Central memory CD8-positive, alpha-beta T cell (primary cell): ENCODE measurements at places on chromosomes 7 and 10.

DNA sequence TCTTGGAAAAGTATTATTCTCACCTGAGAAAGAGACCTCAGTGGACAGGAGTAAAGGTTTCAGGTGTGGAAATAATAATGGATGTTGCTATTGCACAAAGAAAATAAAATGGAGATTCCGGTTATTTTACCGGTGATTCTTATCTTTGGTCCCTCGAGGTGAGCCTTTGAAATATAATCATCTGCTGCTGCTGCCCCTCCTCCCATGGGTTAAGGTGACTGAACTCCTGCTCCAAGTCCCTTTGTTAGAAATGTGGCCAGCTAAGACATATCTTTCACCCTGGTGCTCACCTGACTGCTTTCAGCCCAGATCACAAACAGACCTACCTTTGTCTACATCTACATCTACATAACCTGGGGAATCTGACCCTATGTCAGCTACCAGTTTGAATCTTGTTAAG, 5.7 kb downstream of the CUBN start:
- DNase-seq: no peak
- no peaks in the 10 kb centered on the region for H3K27me3 ChIP-seq
- H3K4me3 ChIP-seq: no peak overlapping the region
- no peaks in the 10 kb centered on the region for H3K4me1 ChIP-seq
- no peak overlapping the region for H3K27ac ChIP-seq

- peaks cover 5% of the 10 kb centered on the region for H3K4me1 ChIP-seq
- no peak for DNase-seq
- H3K27me3 ChIP-seq: peaks cover 55% of the 10 kb centered on the region
- H3K4me3 ChIP-seq: no peak overlapping the region
- no peaks in the 10 kb centered on the region for H3K36me3 ChIP-seq
These were observed 32.1 kb upstream of the MSRB2 start for GRCh38 chr10:23063045-23063972.

- no peak for DNase-seq
- H3K27ac ChIP-seq: no peak overlapping the region
- no peaks in the 10 kb centered on the region for H3K36me3 ChIP-seq
- H3K4me3 ChIP-seq: no peak overlapping the region
- no peaks in the 10 kb centered on the region for H3K27me3 ChIP-seq
- no peaks in the 10 kb centered on the region for H3K4me1 ChIP-seq
These were observed 180.3 kb upstream of the PLXNA4 start for GRCh38 chr7:132756484-132756990.

- H3K27ac ChIP-seq: no peak overlapping the region
- no peak overlapping the region for H3K4me3 ChIP-seq
- DNase-seq: no peak
- peaks cover 42% of the 10 kb centered on the region for H3K27me3 ChIP-seq
- H3K36me3 ChIP-seq: peaks cover 2% of the 10 kb centered on the region
These were observed 245.0 kb downstream of the KIAA1217 start for GRCh38 chr10:24453973-24454372.

DNA sequence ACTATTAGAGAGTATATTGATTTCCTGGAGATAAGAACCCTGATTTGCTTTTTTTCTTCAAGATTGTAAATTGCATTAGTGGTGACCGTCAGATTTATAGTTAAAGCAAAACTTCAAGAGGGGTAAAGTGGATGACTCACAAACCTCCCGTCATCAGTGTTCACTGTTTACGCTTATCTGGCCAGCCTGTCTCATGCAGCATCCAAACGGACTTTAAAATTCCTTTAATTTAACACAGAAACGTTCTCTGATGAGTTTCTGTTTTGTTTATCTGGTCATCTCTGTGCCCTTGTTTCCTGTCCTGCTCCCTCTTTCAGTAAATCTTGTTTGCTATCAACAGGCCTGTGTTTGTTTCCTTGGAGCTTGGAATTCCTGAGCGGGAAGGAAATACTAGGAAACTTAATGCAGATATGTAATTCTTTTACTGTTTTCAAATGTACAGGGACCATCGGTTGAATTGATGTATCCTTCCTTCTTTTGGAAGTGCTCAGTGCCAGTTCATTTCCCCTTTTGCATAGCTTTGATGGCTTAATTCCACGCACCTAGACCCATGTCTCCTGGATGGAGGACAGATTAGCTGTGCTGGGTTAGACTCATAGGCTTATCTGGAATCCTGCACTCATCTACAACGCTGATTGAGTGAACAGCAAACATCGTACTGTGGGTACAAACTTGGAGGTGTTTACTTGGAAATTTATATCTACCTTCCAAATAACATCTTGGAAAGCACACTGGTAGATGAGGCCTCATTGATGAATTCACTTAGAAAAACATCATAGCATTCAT, 21.3 kb downstream of the PTPRE start:
- H3K27me3 ChIP-seq: no peaks in the 10 kb centered on the region
- no peak overlapping the region for H3K4me3 ChIP-seq
- H3K36me3 ChIP-seq: no peaks in the 10 kb centered on the region
- no peak overlapping the region for H3K27ac ChIP-seq
- DNase-seq: no peak

- no peak overlapping the region for H3K27ac ChIP-seq
- peaks cover 2% of the 10 kb centered on the region for H3K36me3 ChIP-seq
- no peak for DNase-seq
- peaks cover 75% of the 10 kb centered on the region for H3K27me3 ChIP-seq
- H3K4me1 ChIP-seq: no peaks in the 10 kb centered on the region
These were observed 18.2 kb upstream of the UNCX start for GRCh38 chr7:1214516-1214915.

GRCh38 chr7:31487476-31487875, 26.4 kb upstream of the ITPRID1 start:
- no peaks in the 10 kb centered on the region for H3K36me3 ChIP-seq
- no peak overlapping the region for H3K4me3 ChIP-seq
- no peaks in the 10 kb centered on the region for H3K4me1 ChIP-seq
- DNase-seq: no peak
- H3K27ac ChIP-seq: no peak overlapping the region

DNA sequence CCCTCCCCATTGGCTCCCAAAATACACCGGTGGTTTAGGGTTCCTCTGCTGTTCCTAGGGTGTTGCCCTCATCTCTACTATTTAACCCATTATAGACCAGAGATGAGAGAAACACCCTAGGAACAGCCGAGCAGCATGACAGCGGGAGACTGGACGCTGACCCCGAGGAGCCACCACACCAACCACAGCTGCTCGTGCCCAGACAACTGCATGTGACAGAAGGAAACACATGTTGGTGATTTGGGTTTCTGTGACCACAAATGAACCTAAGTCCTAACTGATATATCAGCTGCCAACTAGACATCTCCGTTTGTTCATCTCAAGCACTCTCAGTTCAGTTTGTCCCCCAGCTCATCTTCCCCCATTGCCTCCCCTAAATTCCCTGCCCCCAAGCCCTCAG, 13.4 kb downstream of the CFAP43 start:
- no peak overlapping the region for H3K27ac ChIP-seq
- DNase-seq: no peak
- no peak overlapping the region for H3K4me3 ChIP-seq
- peaks cover 28% of the 10 kb centered on the region for H3K27me3 ChIP-seq
- H3K36me3 ChIP-seq: no peaks in the 10 kb centered on the region

- H3K36me3 ChIP-seq: no peaks in the 10 kb centered on the region
- no peaks in the 10 kb centered on the region for H3K4me1 ChIP-seq
- no peak overlapping the region for H3K27ac ChIP-seq
- H3K4me3 ChIP-seq: no peak overlapping the region
These were observed 188.7 kb downstream of the ZNF716 start for GRCh38 chr7:57638666-57639065.

DNA sequence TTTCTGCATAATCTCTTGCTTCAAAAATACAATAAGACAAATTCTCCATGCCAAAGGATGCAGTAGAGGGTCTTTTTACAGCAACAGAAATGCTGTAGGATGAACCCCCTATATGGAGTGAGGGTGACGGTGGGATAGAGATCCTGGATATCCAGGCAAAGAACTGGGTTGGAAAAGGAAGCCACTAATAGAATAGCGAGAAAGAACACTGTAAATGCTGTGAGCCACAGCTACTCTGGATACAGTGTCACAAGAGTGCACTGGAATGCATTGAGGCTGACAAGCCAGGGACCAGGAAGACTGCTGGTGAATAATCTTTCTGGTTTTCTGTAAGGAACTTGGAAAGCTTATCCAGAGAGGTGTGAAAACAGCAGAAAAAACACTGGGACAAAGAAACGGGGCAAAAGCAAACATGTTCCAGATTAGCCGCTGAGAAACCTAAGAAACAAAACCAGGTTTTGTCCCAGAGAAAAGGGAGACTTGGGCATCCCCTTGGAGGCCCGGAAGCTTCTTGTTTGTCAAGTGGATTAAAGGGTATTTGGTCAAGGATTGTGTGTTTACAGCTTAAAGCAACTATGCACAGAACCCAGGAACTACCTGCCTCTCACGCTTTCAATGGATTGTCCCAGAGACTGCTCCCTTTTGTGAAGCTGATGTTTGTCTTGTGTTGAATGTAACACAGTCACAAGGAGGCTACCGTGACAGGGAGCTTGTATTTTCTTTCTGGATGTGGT, 6.2 kb upstream of the MSMB start:
- H3K36me3 ChIP-seq: no peaks in the 10 kb centered on the region
- DNase-seq: no peak

GRCh38 chr10:3065622-3066021, 1.7 kb upstream of the PFKP start:
- peaks cover 16% of the 10 kb centered on the region for H3K4me1 ChIP-seq
- no peaks in the 10 kb centered on the region for H3K27me3 ChIP-seq
- DNase-seq: no peak
- H3K4me3 ChIP-seq: peak overlapping the region; percentile 27

DNA sequence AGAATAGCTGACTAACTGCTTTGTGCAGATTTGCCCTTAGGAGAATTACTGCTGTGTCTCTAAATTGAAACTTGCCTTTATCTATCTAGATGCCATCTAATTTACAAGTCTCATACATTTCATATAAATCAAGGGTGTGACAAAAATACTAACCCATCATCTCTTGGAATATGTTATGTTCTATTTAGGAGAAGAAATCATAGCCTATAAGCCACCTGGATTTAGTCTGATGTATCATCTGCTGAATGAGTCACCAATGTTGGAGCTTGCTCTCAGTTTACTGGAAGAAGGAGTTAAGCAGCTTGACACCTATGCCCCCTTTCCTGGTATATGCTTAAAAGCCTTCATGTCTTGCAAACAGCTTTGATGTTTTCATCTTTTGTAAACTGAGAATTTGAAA, 43.5 kb downstream of the NUP205 start:
- H3K27me3 ChIP-seq: no peaks in the 10 kb centered on the region
- DNase-seq: no peak
- no peak overlapping the region for H3K27ac ChIP-seq
- no peaks in the 10 kb centered on the region for H3K4me1 ChIP-seq
- H3K36me3 ChIP-seq: peaks cover 52% of the 10 kb centered on the region

DNA sequence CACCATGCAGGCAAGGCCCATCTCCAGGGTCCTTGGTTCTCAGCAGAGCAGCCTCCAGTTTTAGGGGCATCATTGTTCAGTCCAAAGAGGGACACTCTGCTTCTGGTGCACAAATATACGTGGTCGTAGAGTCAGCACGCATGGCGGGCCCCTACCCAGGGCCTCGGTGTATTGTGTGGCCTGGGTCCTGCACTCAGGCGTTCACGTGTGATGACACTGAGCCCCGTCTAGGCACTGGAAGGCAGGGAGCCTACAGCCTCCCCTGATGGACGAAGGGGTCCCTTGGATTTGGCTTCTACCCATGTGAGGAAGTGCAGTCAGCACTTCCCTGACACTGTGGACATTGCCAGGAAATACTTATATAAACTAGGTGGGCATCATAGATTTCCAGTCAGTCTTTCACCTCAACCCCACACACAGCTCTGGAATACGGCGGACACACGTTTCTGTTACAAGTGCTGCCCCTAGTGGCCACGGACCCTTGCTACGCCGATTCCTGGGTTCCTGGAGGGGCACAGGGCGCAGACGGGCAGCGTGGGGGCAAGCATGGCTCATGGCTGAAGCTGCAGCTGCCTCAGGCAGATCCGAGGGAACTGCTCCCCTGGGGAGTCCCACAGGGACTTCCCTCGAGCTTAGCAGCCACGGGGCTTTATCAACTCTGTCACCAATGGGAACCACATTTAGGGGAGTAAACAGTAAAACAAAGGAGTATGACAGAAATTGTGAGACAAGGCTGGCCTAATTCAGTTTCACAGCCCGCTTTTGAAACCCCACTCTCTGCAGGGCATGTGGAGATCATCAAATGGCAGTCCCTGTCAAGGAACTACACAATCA, 25.4 kb downstream of the AIFM2 start:
- peak overlapping the region; percentile 65 for H3K27ac ChIP-seq
- H3K36me3 ChIP-seq: peaks cover 25% of the 10 kb centered on the region
- no peak for DNase-seq

DNA sequence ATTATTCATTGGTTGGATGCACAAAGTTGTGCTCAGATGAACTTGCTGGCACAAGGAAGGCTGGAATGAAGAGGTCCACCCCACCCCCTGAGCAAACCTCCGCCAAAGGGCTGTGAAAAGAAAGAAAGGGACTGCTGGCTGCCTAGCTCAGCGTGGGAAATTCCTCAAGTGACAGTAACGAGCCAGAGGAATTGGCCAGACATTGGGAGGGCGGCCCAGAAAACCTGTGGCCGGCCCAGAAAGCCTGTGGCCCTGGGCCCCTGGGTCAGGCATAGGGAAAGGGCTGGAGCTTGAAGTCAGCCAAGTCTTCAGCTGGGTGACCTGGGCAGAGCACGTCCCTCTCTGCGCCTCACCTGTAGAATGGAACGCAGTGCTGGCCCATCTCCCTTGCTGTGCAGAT, 30.6 kb upstream of the CTBP2 start:
- DNase-seq: no peak
- H3K27me3 ChIP-seq: peaks cover 24% of the 10 kb centered on the region
- H3K4me1 ChIP-seq: no peaks in the 10 kb centered on the region

DNA sequence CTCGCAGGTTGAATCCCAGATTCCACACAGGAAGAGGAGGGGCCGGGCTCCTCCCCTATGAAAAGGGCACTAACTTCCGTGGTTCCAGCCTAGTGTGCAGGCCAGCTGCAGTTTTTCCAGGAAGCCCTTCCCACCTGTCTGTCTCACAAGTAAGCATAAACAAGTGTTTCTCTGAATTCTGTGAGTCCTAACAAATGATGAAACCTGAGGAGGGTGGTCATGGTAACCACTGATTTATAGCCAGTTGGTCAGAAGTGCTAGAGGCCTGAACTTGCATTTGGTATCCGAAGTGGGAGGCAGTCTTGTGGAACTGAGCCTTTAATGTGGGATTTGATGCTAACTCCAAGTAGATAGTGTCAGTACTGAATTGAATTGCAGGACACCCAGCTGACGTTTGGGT, 54.7 kb upstream of the STEAP4 start:
- no peak for DNase-seq
- no peaks in the 10 kb centered on the region for H3K36me3 ChIP-seq
- peaks cover 6% of the 10 kb centered on the region for H3K4me1 ChIP-seq
- H3K27me3 ChIP-seq: peaks cover 6% of the 10 kb centered on the region

GRCh38 chr7:93354815-93355214, 122.6 kb downstream of the VPS50 start:
- no peak overlapping the region for H3K27ac ChIP-seq
- no peaks in the 10 kb centered on the region for H3K4me1 ChIP-seq
- DNase-seq: no peak
- H3K36me3 ChIP-seq: peaks cover 11% of the 10 kb centered on the region
- no peak overlapping the region for H3K4me3 ChIP-seq
- H3K27me3 ChIP-seq: no peaks in the 10 kb centered on the region
